Activated effector memory CD4-positive, alpha-beta T cell treated with Interleukin-2 at 50 U/mL for 16 hours (primary cell): ENCODE measurements at places on chromosomes 12 and 14.

DNA sequence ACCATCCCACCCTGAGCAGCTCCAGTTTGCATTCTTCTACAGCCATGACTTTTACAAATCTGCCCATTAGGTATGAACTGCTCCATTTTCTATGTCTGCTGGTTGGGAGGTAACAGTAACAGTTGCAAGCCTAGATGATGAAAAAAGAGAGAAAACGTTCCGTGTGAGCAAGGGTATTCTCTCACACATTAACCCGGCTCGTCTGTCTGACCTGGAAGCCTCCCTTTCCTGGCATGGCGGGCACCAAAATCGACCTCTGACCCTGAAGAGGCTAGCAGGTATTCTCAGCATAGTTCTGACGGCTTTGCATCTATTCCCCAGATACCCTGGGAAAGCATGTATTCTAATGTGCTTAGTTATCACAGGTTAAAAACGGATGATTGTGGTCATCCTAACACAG is 31.8 kb downstream of the APPL2 start:
- DNase-seq: no peak

DNA sequence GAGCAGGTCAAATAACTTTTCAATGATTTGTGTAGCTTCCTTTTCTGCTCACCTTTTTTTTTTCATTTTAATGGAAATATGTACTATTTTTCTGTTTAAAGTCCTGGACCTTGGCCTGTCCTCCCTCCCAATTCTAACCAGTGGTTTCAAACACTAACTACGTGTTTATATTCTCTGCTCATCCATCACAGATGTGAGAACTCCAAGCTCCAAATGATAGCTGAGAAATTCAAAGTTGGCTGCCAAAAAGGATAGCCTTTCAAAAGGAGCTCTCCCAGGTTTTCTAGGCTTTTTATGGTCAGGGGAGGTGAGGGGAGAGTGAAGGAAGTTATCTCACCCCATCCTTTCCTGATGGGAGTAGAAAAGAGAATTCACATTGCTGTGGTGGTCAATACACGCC is 486.0 kb upstream of the TBX3 start:
- no peak for DNase-seq

DNA sequence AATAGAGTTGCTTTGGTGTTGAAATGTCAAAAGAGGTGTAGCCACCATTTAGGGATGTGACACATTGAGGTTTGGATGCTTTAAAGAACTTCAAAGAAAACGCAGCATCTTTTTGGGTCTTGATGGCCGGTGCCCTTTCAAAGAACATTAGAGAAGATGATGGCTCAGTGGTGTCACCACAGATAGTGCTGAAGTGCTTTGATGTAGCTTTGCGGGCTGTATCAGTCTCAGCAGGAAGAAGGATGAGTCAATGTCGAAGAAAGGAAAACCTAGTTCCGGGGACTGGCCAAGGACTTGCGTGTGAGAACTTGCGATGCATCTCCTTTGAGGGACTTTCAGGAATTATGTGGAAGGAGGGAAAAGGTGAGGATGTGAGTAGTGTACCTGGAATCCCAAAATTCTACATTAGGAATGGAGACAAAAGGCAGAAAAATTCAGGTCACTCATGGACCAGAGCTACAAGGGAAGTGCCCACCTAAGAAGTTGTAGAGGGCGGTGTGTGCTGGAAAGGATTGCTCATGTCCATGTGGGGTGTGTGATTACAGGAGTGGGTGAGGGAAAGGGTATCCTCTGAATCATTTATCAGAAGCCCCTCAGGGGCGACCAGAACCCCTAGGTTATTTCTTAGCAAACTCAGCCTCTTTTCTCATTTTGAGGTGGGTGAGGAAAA is 39.7 kb upstream of the GZMB start:
- DNase-seq: peak; percentile 55

GRCh38 chr14:86675059-86675458 is 1145.1 kb downstream of the FLRT2 start:
- DNase-seq: no peak

DNA sequence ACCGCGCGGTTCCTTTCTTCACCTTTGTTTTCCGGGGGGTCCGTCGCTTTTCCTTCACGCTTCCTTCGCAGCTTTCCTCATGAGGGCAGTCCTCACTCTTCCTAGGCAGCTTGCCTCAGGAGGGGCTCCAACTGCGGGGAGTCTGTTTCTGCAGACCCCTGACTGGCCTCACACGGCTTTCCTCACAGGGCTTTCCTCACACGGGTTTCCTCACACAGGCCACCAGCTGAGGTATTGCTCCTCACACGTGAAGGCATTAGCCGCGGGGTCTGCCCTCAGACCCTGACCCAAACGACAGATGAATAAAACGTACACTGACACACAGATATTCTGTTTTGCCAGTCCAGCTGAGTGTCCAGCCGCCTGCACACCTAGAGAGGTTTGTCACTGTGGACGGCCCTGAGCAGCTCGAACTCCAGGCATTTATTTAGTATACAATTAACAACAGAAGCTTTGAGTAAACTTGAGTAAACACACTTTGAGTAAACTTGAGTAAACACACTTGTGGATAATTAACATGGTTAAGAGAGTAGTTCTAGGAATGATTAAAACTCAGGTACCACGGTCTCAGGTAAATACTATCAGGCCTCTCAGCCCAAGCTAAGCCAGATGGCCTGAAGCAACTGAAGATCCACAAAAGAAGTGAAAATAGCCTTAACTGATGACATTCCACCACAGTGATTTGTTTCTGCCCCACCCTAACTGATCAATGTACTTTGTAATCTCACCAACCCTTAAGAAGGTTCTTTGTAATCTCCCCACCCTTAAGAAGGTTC is 16.1 kb upstream of the LYZ start:
- DNase-seq: no peak

DNA sequence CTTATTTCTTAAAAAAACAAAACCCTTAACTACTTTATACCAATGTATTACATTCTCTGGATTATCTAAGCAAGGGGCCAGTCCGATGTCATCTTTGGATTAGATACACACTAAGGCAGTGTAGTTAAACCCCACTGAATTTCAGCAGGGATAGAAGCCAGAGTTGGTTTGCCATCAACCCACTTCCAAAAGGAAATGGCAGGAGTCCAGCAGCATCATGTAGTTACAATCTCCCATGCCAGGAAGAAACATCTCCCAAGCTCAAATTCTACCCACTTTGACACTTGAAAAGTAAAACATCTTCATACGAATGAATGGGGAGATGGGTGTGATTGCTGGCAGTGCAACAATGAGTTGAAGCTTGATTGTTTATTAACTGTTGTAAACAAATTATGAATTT is 203.5 kb upstream of the PLXNC1 start:
- no peak for DNase-seq

DNA sequence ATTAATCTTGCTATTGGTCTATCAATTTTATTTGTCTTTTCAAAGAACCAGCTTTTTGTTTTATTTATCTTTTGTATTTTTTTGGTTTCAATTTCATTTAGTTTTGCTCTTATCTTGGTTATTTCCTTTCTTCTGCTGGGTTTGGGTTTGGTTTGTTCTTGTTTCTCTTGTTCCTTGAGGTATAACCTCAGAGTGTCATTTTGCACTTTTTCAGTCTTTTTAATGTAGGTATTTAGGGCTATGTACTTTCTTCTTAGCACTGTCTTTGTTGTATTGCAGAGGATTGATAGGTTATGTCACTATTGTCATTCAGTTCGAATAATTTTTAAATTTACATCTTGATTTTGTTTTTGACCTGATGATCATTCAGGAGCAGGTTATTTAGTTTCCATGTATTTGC is 92.7 kb upstream of the DCD start:
- no peak for DNase-seq

GRCh38 chr14:57246933-57247657 is 21.6 kb downstream of the EXOC5 start:
- DNase-seq: no peak

DNA sequence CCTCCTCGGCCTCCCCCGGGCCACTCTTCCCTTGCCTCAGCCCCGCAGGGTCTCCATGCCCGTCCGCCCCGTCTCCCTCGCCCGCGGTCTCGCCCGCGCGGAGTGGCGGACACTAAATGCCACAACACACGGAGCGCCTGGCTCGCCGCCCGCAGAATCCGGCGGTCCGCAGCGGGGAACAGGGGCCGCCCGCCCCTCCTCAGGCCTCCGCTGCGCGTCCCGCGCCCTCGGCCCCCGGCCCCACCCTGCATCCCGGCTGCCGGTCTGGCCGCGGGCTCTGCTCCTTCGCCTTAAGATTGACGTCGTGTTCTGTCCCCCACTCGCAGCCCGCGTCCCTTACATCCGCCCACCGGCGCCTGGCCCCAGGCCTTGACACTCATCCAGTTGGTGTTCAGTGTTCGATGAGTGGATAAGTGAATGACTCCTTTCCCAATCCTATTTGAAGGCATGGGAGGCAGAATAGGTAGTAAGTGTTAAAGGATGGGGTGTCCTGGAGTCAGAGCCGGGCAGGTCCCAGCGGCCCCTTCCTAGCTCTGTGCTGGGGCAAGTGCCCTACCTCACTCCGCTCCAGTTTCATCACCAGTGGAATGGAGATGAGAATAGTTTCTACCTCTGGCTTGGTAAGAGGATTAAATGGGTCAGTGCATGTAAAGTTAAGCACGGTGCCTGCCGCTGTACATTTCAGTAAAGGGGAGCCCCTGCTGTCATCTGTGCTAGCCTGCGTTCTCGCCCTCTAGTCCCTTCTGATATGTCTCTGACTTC is 622 bp downstream of the TECPR2 start:
- peak; percentile 4 for DNase-seq

GRCh38 chr12:121577443-121578180 is 3.2 kb downstream of the KDM2B start:
- DNase-seq: no peak

- DNase-seq: no peak
Measured at GRCh38 chr14:94868772-94869072, 98.8 kb upstream of the GSC start.

GRCh38 chr12:109594556-109595317 is 21.1 kb downstream of the MVK start:
- DNase-seq: no peak

GRCh38 chr12:132166801-132167591 is 22.7 kb downstream of the NOC4L start:
- no peak for DNase-seq

GRCh38 chr14:77613201-77613600 is 3.2 kb downstream of the SPTLC2 start:
- no peak for DNase-seq

DNA sequence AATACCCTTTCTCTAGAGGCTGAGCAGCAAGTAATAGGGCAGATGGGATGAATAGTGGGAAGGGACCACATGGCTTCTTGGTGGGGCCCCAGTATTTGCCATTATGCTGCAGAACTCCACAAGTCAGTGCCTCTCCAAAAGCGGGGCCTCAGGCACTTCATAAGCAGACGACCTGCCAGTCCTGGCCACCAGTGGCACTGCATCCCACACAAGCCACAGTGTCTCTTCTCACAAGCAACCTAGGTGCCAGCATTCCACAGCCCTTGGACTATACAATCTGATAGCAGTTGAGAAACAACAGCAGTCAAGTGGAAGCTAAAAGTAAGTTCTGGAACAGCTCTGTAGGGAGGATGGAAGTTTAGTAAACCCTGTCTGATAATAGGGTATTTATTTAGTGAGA is 4.2 kb upstream of the SLC8A3 start:
- DNase-seq: no peak

DNA sequence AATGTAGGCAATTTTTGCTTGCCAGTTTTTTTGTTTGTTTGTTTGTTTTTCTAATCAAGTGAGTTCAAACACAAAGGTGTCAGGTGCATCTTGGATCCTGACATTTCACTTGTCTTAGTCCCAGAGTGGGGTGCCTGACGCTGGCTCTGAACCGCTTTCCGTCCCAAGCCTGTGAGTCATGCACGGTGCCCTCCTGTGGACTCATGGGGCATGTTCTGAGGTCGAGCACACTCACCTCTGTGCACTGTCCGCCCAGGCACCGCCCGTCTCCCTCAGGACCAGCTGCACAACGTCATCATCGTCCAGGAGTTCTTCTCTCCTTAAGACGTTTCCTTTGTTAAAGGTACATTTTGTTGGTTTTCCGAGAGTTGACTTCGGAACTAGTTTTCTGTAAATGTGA is 98.2 kb downstream of the GLT1D1 start:
- DNase-seq: no peak

GRCh38 chr12:40010899-40011774 is 94.7 kb downstream of the SLC2A13 start:
- no peak for DNase-seq

DNA sequence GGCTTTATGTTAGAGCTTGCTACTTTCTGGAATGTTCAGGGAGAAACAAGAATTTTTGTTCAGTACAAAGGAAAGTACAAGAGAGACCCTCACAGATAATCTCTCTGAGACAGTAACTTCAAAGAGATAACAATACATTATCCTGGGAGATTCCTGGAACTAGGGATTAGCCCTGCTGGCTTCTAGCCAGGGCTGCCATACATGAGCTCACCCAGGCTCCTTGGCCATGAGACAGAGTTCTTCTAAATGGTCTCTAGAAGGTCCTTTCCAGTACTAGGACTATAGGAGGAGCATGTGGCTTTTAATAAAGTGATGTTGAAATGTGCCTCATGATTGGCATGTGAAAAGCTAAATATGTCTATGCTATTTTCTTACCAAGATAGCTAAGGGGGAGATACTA is 342.5 kb downstream of the EMP1 start:
- DNase-seq: no peak

GRCh38 chr12:131920157-131920508 is 8.9 kb upstream of the PUS1 start:
- DNase-seq: no peak

DNA sequence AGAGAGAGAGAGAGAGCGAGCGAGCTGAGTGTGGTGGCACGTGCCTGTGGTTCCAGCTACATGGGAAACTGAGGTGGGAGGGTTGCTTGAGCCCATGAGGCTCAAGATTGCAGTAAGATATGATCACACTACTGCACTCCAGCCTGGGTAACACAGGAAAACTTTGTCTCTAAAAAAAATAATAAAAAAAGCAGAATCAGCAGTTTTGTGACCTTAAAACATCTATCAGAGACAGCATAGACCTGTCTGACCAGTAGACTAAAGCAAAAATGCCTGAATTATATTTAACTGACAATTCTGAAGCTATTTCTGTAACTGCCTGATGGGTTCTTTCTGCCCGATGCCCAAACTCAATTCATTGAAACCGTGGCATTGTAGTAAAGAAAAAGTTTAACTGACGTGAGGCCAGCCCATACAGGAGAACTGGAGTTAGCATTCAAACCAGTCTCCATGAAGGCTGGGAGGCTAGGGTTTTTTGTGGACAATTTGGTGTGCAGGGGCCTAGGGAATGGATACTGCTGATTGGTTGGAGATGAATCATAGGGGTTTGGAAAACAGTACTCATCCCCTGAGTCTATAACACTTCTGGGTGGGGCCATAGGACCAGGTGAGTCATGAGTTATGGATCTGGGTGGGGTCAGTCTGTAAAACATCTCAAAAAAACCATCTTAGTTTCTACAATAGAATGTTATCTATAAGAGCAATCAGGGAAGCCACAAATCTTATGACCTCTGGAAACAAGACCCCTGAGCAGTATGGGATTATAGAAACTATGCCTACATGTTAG is 8.0 kb upstream of the RASSF8 start:
- no peak for DNase-seq

DNA sequence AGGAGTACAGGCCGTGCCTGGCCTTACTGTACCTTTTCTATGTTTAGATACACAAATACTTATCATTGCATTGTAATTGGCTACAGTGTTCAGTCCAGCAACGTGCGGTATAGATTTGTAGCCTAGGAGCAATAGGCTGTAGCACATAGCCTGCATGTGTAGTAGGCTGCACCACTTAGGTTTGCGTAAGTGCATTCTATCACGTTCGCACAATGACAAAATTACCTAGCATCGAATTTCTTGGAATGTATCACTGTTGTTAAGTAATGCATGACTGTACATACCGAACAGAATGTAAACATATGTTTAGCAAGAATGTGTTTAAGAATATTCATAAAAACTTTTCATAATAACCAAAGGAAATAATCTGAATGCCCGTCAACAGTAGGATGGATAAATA is 31.9 kb downstream of the VRTN start:
- DNase-seq: no peak

- DNase-seq: no peak
Measured at GRCh38 chr14:45156067-45156466, 20.3 kb downstream of the FANCM start.
